Aorta (tissue), 5 donors: ENCODE measurements at places on chromosomes 6 and 20. TPM values are rescaled to one million over a fixed set of nuclear protein-coding genes. Genes with fewer than 3 reads are reported as not detected.

DNA sequence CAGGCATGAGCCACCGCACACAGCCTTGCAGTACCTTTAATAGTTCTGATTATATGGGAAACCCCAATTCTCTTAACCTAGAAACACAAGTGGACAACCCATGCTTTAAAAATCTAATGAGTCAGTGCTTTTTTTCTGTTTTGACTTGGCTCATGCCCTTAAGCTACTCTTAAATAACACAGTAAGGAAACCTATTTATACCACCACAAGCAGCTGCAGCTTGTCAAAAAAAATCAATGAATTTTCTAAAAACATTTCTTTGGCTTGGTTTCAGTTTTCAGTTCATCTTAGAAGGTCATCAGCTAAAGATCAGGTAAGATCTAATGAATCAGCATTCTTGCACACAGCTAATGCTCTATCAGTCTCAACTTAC, 124.1 kb upstream of the DST start:
- no peak for DNase-seq

- DNase-seq = no peak
Measured at GRCh38 chr6:35562060-35562459, 49.4 kb upstream of the TULP1 start.

The GSTA4 gene
- total RNA-seq = 20.3 TPM

The DCDC2 gene
- not detected for total RNA-seq

The MEI4 gene
- total RNA-seq = not detected

DNA sequence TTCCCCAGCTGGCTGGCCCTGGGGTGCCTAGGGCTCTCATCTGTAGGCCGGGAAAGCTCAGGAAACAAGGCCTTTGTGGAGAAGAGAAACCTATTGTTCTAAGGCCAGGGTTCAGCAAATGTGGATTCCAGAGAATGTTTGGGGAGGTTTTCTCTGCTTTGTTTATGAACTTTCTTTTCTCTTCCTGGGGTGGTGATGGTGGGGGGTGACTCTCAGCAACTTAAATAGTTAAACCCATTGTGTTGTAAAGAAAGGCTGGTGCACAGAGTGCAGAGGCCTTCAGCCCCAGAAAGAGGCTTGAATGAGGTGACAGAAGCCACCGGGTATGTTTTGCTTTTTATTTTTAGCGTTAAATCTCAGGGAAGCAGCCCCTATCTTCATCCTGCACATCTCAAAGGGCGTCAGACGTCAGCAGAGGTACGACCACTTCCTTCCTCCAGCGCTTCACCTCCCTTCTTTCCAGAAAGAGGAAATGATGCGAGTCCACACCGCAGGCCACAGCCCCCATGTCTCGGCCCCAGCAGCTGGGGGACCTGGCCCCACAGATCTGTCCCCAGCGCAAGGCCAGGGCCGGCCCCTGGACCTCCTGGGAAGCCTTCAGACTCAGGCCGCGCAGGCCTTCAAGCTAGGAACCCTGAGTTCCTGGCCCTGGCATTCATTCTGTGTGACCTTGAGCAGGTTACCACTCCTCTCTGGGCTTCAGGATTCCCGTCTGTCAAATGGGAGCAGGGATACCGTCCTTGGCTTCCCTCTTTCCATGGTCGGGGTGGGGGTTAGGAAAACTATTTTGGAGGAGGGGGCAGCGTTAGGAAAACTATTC, 605 bp upstream of the PPP1R16B start:
- DNase-seq = no peak

The SLC32A1 gene
- not detected for total RNA-seq

- DNase-seq = no peak
Measured at GRCh38 chr6:133683606-133684005, 205.3 kb upstream of the TCF21 start.

DNA sequence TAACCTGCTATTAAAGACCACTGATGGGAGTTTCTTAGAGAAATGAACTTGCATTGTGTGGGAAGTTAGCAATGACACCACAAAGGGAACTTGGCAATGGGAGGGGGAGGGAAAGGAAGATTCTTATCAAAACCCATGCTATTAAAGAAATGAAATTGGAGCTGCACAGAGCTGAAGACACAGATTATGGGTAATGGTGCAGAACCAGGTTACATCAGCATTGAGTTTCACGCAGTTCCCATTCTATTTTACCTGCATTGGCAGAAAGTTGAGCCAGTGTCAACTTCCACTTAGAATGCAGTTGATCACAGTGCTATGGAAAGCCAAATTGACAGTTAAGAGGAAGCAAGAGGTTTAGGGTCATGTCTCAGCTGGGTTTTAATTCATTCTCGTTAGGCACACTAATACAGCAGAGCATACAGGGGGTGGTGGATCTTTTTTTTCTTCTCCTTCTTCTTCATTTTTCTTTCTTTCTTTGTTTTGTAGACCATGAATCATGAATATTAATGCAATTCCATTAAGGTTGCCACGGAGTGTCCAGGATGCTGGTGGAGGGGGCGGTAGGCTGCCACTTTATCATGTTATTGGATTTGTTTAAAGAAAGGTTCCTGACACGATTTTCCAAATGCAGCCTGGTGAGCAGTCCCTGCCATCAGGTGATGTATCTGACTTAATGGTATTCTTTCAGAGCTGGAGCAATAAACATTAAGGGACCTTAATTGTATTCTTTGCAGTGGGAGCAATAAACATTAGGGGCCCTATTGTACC, 1092.0 kb upstream of the MAP3K7 start:
- DNase-seq = no peak

The TMEM217 gene
- 2.2 TPM for total RNA-seq

The FRS3 gene
- 3.7 TPM for total RNA-seq

DNA sequence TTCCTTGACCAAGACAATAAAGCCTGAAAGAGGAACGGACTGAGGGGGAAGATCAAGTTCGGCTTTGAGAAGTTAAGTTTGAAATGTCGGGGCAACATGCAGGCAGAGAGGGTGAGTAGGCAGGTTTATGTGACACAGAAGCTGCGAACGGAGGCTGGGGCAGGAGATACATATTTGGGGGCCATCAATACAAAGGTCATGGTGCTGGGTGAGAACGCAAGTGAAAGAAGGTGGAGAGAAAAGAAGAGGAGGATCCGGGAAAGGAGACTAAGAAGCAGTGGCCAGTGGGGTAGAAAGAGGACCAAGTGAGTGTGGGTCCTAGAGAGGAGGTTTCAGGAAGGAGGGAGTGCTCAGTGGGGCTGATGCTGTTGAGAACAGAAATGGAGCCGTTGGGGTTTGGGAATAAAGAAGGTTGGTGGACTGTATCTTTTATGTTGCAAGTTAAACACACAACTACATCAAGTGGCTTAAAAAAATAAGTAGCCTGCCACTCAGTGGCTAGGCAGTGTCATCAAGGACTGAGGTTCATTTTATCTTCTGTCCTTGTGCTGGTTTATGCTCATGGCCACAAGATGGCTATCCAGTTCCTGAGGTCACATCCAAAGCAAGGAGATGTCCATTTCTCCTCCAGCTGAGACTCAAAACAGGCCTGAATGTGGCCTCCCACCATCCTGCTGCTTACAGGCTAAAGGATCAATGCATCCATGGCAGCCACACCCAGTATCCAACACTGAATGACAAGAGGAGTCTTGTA, 1.7 kb upstream of the BLCAP start:
- DNase-seq = no peak

GRCh38 chr6:1162367-1163275, 149.3 kb upstream of the FOXQ1 start:
- DNase-seq = no peak

DNA sequence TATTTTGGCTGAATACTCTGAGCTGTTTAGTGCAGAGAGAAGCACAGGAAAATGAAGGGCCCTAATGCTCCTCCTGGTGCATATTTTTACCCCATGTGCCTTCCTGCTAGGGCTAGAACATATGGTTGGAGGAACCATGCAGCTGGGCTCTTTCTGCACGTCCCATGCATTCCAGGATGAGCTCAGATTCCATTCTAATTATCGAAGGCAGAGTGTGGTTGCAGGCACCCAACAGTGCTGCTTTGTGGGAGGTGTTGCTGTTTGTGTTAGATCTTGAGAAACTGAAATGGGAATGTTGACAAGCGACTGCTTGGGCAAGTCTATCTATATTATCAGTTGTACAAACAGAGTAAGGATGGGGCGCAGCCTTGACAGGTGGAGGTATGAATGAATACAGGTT, 419.5 kb downstream of the DHX35 start:
- DNase-seq = no peak

- DNase-seq = no peak
Measured at GRCh38 chr6:27568226-27568897, 95.5 kb upstream of the ZNF184 start.

DNA sequence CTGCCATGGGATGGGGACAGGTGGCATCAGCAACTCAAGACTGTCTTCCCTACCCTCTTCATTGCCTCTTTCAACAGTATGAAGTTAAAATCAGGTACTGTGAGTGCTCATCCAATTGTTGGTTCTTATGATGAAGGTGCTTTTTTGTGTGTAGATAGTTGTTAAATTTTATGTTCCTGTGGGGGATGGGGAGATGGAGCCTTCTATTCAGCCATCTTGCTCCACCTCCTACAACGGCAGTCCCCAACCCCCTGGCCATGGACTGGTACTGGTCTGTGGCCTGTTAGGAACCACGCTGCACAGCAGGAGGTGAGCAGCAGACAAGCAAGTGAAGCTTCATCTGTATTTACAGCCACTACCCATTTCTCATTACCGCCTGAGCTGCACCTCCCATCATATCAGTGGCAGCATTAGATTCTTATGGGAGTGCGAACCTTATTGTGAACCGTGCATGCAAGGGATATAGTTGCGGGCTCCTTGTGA, 47.8 kb upstream of the TOP1 start:
- DNase-seq = no peak

GRCh38 chr20:32029561-32029960, 19.3 kb downstream of the CCM2L start:
- no peak for DNase-seq

DNA sequence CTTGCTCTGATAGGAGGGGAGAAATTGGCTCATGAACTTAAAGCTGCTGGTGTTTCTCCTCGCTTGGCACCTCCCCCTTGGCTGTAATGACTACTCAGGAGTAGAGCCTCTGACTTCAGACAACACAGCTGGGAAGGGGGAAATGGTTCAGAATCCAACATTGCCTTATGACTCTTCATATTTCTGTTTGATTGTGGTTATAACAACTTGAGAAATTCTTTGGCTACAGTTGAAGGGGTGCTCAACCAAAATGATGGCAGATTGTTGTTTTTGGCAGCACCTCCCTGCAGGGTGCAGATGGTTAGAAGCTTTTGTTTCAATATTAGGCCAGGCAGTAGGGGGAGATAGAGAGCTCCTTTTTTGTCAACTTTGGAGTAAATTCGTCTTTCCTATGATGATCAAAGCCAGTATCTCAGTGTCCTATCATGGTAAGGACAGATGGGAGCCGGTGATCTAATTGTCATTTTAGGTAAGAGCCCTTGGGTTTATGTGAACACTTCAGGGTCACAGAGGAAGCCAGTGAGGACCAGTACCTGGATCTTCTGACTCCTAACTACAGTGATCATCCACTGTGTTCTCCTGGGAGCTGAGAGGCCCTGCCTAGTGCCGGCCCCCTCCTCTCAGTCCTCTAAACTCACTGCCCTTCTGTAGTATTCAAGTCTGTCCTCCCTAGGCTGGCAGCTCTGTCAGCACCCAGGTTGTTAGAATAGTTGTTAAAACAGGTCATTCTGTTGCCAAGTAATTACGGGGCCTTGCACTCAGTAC, 39.9 kb downstream of the RPRD1B start:
- peak; percentile 77 for DNase-seq

GRCh38 chr20:16552015-16552414, 21.2 kb downstream of the KIF16B start:
- DNase-seq = no peak

DNA sequence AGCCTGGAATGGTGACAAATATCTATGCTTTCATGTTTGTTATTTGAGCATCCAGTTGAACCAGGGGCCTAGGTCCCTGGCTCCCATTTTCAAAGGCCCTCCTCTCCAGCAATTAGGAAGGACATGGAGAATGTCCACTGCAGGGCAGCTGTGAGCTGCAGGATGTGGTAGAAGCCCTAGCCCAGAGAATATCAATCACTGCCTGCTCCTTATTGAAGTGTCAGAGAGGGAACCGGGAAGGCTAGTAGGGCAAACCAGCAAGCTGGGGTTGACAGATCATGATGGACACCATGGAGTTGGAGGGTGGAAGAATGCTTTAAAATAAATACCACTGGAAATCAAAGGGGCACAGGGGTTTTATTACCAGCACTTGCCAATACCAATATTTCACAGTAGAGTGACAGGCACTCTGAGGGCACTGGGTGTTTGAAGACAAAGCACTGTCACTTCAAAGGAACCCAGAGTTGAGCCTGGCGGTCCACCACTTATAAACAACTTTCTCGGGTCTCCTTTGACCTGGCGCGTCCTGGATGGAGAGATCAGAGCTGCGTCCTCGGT, 47.7 kb downstream of the ZNF831 start:
- no peak for DNase-seq

DNA sequence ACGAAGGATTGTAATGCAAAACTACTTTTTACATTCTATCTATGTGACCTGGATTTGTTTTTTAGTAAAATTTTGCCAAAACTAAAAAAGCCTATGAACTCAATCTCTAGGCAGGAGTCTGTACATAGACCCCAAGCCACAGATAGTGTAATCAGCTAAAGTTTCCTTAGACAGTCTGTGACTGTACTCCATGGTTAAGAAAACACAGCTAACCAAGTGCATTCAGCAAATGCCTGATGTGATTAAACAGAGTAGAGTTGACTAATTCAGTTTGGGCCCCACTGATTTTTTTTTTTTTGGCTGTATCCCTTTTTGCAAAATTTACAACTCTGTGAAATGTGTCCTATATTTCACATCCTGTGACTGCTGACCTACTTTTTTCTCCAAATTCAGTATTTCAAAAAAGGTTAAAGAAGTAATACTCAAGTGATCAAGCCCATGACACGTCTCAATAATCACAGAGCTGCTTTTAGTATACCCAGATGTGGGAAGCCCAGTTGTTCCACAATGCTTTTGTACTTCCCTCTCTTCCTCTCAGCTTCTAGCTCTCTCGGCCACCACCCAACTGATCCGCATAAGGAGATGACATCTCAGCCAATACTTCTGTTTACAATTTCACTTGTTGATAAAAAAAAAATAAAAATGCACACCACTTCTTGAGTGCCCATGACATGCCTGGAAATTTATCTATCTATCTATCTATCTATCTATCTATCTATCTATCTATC, 108.8 kb upstream of the TBX18 start:
- DNase-seq = no peak

The LY86 gene
- total RNA-seq = 3.6 TPM

DNA sequence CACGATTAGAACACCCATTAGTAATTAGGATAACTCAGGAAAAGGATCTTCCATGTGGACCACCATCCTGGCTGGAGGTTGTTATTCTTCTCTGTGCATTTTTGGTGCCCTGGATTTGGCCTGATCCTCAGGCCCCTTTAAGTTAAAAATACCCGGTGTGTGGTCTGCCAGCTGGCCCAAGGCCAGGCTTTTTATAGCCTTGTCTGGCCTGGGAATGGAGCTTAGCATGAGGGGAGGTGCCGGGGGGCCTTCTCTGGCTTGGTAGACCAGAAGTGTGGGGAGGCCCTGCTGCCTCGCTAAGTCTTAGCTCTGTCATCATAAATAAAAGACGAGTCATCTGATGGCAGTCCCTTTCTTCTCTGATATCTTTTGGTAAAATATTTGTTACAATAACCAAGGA, 71.4 kb downstream of the ARID1B start:
- DNase-seq = peak; percentile 80

- DNase-seq = peak; percentile 53
Measured at GRCh38 chr20:25046736-25047666, 10.9 kb downstream of the ACSS1 start.
